Nephron progenitor cell (in vitro differentiated cells): ENCODE measurements at places on chromosomes 7 and 10.

- DNase-seq, result peak; percentile 10
Observed at GRCh38 chr10:28951484-28951883, 274.2 kb downstream of the BAMBI start.

DNA sequence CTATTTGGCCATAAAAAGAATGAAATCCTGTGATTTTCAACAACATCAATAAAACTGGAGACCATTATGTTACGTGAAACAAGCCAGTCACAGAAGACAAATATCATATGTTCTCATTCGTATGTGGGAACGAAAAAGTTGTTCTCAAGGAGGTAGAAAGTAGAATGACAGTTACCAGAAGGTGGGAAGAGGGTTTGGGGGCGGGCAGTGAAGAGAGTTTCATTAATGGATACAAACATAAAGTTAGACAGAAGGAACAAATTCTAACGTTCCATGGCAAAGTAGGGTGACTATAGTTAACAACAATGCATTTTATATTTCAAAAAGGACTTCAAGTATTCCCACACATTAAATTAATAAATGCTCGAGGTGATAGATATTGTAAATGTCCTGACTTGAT, 97.4 kb downstream of the ZPBP start:
- no peak for DNase-seq

DNA sequence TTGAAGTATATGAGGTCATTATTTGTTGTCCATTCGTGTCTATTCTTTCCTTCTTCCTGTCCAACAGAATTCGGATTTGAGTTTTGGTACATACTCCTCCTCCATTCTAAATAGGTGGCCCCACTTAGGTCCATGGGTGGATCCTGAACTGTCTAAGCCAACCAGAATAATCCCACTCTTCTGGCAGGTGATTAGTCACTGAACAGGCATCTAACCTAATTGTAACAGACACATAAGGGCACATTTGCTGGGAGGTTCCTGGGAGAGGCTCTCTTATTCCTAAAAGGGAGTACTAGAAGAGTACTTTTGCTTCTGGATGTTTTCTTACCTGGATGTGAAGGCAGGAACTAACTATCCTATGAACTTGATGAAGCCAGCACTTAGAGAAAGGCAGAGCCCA, 16.8 kb downstream of the LRRC72 start:
- no peak for DNase-seq

DNA sequence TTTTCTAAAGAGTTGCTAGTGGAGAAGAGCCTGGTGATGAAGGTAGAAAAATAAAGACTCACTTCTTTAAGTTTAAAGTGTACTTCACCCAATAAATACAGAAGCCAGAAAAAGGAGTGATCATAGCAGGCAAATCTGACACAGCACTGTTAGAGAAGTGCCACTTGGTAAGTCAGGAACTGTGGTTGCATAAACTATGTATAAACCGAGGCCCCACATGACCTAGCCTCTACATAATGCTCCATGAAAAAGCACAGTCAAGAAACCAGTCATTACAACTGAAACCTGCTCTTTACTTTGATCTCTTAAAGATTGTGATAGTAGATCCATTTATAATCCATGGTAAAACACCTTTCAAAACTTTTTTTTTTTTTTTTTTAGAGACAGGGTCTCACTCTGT, 172.1 kb upstream of the PHYHIPL start:
- DNase-seq, result no peak

GRCh38 chr10:128209862-128210214, 83.6 kb upstream of the MKI67 start:
- no peak for DNase-seq

DNA sequence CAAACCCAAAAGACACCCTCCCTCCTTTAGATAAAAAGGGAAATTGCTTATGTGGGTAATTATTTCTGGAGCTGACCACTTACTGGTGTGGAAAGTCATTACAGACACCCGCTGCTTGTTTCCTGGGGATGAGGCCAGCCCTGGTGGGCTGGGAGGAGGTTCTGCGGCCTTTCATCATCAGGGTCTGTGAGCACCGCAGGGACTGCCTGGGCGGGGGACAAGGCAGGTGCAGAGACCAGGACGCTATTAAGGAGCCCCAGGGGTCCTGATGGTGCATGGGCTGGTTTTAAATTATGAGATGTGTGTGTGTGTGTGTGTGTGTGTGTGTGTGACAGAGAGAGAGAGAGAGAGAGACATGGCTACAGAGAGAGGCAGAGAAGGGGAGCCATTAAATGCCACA, 171.2 kb downstream of the DNAJB6 start:
- no peak for DNase-seq

DNA sequence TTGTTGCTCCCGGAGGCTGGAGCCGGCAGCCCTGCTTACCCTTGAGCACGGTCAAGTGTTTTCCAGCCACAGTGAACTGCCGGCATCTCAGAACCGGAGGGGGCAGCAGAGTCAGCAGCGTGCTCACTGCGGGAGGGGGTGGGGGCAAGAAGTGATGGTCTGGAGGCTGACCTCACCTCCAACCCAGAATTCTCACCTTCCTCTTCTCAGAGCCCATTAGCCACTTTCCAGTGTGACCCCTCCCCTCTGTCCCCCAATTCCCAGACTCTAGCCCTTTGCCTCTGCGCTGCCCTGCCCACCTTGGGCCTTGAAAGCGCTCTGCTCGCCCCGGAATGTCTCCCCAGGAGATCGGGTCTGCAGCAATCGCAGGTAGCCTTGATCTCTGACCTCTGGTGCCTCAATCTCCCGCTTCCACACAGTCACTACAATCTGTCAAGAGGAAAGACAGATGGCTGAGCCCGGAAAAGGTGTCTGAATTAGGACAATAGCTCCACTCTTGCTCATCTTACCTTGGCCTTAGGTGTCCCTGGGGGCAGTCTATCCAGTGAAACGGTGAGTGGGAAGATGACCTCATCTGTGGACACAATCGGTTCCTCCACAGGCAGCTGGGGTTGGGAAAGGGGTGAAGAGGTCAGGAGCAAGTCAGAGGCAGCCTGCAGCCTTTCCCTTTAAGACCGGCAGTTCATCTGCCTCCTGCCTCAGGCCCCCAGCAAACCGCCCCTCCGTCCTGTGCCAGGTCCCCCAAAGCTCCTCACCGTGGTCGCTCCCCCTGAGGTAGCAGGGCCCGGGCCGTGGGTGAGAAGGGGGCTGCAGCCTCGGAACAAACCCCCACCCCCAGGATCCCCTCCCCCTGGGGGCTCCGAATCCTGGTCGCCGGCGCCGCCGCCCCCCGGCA, 942 bp downstream of the TRAPPC14 start:
- no peak for DNase-seq

GRCh38 chr10:86046845-86047460, 319.6 kb downstream of the GRID1 start:
- DNase-seq, result no peak

- peak; percentile 65 for DNase-seq
Observed at GRCh38 chr7:32204361-32205018, 134.3 kb upstream of the PDE1C start.

DNA sequence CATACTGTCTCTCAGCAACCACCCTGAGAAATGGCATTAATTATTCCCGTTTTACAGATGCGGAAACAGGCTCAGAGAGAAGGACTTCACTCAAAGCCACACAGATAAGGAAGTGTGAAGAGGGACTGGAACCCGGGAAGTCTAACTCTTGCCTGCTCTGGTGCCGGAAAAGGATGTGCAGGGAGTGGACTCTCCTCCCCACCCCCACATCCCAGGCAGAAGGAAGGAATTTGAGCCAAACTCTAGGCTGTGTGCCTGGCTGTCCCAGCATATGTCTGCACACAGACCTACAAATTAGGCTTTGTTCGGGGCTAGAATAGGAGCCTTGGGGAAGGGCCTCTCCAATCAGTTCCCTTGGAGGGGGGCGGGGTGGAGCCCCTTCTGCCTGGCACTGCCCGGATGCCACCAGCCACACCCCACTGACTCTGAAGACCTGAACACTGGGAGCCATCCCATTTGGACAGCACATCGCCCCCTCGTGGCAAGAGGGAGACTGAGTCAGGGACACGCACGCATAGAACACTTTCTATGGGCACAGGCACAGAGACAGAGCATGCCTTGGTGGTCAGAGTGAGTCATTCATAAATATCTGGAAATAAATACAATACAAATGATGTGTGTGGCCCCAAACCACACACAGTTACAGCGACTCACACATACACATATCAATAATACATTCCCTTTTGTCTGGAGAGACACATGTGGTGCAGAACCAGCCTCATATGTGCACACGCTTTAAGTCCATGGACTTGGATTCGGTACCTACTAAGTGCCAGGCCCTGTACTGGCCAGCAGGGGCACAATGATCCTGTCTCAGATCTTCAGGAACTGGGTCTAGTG, 13.1 kb downstream of the LZTS2 start:
- peak; percentile 83 for DNase-seq

GRCh38 chr10:124717911-124718741, 26.1 kb downstream of the FAM53B start:
- DNase-seq, result no peak

DNA sequence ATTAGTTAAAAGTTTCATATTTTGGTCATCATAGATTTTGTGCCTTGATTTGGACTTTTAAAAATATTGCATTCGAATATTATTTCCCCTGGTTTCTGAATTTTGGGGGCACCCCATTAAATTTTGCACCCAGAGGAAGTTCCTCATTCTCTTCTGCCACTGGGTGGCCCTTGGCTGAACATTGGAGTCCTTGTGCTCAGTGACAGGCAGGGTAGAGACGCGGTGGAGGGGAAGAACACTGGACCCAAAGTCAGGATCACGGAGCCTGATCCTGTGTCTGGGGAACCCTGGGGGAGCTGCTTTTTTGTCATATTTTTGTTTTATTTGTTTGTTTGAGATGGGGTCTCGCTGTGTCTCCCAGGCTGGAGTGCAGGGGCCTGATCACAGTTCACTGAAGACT, 74.7 kb downstream of the MKI67 start:
- DNase-seq, result no peak

DNA sequence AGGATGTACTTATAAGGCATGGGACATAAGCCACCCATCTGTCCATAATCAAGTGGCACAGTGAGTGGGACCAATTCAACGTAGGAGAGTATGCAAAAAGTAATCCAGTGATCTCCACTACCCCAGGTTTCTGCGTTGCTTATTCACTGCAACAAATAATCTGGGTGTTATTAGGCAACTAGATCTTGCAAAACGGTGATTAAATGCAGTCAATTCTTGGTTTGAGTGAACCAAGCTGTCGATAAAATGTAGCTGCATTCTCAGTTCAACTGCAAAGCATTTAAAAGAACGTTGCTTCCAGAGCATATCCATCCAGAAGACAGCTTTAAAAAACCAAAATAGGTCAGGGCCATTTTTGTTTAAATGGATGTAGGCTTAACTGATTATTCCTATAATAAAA, 5.0 kb downstream of the LSMEM1 start:
- no peak for DNase-seq

DNA sequence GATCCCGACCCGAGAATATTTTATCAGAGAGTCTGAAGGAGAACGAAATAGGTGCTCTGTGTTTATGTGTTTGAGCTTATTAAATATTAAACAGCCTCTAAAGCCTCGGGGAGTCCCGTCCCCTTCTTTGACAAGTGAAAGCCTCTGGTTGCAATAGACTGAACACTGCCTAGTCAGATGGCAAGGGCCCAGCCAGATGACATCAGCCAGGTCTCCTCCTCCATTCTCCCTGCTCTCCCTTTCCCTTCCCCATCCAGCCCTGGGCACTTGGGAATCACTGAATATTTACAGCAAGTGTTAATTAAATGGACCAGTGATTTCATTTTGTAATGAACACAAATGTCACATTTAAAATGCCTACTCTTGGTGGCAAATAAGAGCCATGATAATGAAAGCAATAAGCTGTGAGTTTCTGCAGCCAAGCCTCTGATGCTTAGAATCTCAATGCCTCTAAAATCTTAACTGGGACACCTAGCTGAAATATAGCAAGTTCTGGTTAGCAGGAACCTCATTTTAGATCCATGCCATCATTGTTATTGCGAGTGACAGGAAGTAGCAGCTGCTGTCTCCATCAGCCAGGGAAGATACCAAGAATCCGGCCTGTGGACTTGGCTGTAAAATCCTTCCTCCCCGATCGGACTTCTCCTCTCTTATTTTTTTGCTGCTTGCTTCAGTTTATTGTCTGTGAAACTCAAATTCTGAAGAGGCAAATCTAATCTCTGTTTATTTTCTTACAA, 202.1 kb downstream of the PRPF18 start:
- DNase-seq, result no peak

- DNase-seq, result no peak
Observed at GRCh38 chr10:72639441-72639873, 13.6 kb upstream of the MICU1 start.

GRCh38 chr10:117885206-117885829, 161.4 kb downstream of the RAB11FIP2 start:
- no peak for DNase-seq
